ENCODE measurements at places on chromosomes 11 and 22.

DNA sequence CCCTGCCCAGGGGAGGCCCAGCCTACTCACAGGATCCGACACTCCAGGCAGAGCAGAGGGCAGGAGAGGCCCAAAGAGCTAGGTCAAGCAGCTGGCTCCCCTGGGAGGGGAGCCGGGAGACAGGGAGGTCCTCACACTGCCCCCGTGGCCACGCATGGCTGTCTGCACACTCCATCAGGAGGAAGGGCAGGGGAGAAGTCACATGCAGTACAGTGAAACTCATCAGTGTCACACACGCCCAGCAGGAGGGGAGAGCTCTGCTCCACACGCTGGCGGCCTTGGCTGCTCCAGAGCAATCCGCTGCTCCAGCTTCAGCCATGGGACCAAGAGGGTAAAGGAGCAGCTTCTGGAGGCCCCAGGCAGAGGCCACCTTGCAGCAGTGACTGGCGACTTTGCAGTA, 14.3 kb downstream of the TCIRG1 start:
- DNase-seq, result no peak

GRCh38 chr11:128457874-128458273, 129.5 kb downstream of the ETS1 start:
- DNase-seq, result no peak

- no peak for DNase-seq
These were observed 57.8 kb upstream of the APOA1 start for GRCh38 chr11:116895048-116895757.

- DNase-seq, result no peak
These were observed 106.0 kb upstream of the ASPHD2 start for GRCh38 chr22:26323013-26323412.
